Stimulated activated CD8-positive, alpha-beta memory T cell treated with anti-CD3 and anti-CD28 coated beads, Interleukin-7, amount 100 ng/mL, for 1 hour (primary cell): ENCODE measurements at places on chromosomes 7 and 10.

GRCh38 chr10:66746246-66746645, 179.6 kb upstream of the LRRTM3 start:
- no peak for DNase-seq

- no peak for DNase-seq
Observed at GRCh38 chr7:101650579-101651081, 21.5 kb upstream of the MYL10 start.

GRCh38 chr7:107994421-107995030, 8.4 kb downstream of the LAMB1 start:
- DNase-seq, result no peak

- no peak for DNase-seq
Observed at GRCh38 chr10:4656576-4657194, 169.3 kb upstream of the AKR1E2 start.

- DNase-seq, result peak; percentile 99
Observed at GRCh38 chr10:22003177-22003963, at the start of gene DNAJC1. TSS of gene DNAJC1 (minus strand) at chr10:22003730. CDS start at chr10:22003434, 296 bp downstream.

DNA sequence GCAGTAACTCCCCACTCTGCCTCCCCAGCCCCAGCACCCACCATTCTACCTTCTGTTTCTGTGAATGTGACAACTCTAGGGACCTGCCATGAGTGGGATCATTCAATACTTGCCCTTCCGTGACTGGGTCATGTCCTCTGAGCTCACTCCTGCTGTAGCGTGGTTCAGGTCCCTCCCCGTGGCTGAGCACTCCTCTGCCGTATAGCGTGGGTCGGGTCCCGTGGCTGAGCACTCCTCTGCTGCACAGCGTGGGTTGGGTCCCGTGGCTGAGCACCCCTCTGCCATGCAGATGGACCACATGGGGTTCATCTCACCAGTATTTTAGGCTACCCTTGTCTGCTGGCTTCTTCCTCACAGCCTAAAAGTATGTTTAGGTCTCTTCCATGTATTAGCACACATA, 43.0 kb downstream of the INSIG1 start:
- DNase-seq, result no peak

- no peak for DNase-seq
Observed at GRCh38 chr7:65731562-65732035, 141.3 kb upstream of the VKORC1L1 start.

GRCh38 chr10:69866246-69866687, 64.6 kb downstream of the COL13A1 start:
- no peak for DNase-seq

DNA sequence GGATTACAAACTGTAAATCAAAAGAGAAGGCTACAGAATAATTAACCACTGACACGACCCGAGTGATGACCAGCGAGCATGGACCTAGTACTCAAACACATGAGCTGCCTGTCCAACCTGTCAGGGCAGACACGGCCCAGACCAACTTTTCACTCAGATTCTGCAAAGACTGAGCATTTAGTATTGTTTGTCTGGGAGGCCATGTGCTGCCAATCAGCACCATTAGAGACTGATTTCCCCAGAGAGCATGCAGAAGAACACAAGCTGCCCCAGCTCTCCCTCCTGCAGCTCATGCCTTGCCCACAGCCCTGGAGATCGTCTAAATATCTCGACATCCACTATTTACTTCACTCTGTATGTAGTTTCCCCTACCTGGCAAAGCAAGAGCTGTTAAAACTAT, 172.6 kb upstream of the INHBA start:
- DNase-seq, result no peak

DNA sequence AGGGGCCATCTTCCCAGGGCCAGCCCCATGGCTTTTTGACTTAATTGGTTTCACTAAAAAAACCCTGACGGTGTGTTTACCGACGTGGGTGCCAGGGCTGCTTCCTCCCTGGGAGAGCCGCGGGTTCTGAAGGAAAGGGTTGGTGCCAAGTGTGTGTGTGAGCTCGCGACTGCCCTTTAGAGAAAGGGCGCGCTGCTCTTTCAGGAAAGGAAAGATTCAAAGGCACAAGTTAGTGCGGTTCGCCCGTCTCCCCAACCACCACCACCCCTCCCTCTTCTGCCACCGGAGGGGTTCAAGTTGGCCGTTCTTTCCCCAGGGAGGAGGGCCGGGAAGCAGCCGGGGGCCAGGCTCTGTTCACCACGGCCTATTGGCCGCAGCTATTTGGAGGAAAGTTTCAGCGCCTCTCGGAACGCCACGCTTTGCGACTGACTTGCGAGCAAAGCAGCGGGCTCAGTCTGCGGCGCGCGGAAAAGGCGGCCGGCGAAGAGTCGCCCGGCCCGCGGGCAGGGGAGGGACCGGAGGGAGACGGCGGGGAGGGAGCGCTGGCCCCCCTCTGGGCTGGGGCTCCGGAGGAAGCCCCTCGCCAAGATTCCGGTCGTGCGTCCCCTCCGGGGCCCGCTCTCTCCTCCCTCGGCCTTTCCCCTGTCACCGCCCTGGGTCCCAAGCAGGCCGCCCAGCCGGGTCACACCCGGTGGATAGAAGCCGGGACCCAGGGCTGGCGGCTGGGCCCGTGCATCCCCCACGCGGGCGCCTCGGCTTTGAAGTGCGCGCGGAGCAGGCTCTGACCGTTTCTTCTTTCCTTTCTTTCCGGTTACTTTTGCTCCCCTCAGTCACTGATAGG, 165.9 kb upstream of the PPP1R3A start:
- DNase-seq, result no peak

DNA sequence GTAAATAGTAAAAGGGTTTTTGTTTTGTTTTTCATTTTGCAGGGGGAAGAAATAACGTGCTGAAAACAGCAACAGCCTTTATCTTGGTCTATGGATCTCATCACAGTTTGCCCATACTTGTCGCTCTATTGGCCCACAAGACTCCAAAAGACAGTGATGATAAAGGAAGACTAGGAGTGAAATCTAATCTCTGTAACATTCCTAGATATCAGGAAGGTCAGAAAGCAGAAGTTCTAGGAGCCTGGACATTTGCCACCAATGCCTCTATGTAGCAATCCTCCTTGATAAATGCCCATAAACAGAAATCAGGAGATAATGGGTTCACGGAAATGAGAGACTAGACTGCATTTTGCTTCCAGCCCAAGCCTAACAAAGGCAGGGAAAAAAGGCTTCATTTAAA, 8.9 kb downstream of the CUBN start:
- DNase-seq, result no peak

DNA sequence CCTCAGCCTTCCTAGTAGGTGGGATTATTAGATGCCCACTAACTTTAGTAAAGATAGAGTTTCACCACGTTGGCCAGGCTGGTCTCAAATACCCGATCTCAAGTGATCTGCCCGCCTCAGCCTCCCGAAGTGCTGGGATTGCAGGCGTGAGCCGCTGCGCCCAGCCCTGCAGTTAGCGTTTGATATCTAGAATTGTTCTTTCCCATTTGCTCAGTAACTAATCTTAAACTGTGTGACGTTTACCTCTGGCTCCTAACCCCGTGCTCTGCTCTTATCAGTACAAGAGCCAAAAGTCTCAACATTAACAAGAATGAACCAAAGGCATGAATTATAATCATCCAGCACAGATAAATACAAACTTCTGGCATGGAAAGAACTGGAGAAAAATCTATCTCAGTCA, 47.4 kb downstream of the IGF2BP3 start:
- no peak for DNase-seq

GRCh38 chr7:36037121-36037662, 115.9 kb upstream of the EEPD1 start:
- DNase-seq, result no peak

DNA sequence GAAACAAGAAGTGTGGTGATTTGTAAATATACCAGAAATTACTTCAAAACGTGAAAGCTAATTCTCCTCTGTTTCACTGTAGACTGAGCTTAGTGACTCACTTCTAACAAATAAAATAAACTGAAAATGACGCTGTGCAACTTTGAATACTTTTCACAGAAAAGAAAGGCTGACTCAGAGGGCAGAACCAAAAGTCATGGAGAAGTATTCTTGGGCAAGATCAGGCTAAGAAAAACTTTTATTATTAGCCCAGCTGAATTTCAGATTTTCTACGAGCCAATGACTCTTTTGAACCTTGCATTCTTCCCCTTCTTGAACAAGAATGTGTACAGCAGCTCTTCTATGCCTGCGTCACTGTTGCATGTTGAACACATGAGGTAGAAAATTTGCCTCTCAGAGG, 527.3 kb upstream of the GHITM start:
- DNase-seq, result no peak

- no peak for DNase-seq
Observed at GRCh38 chr7:94556028-94556427, 46.4 kb downstream of the CASD1 start.

DNA sequence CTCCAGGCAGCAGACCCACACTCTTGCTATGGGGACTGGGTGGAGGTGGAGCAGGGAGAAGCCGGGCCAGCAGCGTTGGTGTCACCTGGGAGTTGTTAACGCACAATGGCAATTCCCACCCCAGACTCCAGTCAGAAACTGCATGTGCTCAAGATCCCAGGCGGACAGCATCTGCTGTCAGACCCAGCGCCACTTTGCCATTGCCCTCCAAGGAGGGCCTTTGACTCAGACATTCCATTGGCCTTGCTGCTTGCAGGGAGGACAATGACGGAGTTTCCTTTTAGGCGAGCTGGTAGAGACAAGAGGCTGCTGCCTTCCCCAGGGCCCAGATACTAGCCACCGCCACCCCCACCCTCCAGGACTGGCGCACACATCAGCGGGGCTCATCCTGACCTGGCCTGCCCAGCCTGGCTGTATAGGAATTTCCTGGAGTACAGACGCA, 34.5 kb downstream of the ZNF775 start:
- no peak for DNase-seq

DNA sequence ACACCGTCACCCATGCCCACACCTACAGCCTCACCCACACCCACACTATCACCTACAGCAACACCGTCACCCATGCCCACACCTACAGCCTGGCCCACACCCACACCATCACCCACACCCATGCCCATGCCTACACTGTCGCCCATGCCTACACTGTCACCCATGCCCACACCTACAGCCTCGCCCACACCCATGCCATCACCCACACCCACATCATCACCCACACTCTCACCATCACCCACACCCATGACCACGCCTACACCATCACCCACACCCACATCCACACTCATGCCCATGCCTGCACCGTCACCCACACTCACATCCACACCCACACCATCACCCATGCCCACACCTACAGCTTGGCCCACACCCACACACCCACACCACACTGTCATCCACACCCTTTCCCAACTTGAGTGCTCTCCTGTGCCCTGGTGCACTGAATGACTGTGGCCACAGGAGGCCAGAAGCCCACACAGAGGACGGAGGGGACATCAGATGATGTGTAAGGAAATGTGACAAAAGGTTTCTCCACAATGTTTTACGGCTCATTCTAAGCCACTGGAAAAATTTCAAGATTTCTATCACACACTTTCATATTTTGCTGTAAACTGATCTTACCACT, 153.3 kb downstream of the WDR37 start:
- DNase-seq, result no peak

GRCh38 chr10:90051474-90051873, 350.1 kb downstream of the KIF20B start:
- DNase-seq, result no peak

DNA sequence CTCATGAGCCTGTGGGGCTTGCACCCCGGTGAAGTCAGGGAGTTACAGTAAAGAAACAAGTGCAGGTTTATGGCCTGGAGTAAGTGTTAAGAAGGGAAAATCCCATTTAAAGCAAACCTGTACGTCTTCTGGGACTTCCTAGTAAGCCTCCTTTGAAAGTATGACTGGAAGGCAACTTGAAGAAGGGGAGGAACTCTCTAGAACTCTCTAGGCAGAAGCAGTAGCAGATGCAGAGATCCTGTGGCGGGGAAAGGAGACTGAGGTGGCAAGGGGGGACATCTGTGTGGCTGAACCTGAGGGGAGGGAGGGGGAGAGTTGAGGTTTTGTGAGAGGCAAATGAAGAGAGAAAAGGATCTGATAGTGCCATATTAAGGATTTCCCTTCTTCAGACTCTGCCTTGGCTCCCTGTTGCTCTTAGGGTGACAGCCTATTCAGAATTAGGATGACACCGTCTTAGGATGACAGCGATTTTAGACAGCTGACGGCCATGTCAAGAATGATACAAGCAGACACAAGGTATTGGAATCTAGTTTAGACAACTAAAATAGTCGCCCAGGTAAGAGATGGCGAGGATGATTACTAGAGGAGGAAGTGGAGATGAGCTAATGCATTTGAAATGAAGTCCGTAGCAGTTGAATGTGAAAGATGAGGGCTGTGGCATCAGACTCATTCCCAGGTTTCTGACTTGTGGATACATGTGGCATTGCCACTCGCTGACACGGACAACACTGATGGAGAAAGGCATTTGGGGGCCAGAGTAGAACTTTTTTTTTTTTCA, 29.0 kb downstream of the CUL1 start:
- DNase-seq, result no peak

GRCh38 chr7:128909625-128910568, 612 bp downstream of the KCP start:
- no peak for DNase-seq

GRCh38 chr10:59719374-59719773, 9.7 kb upstream of the SLC16A9 start:
- DNase-seq, result no peak

GRCh38 chr7:79465551-79465950, 12.1 kb upstream of the MAGI2 start:
- DNase-seq, result no peak

DNA sequence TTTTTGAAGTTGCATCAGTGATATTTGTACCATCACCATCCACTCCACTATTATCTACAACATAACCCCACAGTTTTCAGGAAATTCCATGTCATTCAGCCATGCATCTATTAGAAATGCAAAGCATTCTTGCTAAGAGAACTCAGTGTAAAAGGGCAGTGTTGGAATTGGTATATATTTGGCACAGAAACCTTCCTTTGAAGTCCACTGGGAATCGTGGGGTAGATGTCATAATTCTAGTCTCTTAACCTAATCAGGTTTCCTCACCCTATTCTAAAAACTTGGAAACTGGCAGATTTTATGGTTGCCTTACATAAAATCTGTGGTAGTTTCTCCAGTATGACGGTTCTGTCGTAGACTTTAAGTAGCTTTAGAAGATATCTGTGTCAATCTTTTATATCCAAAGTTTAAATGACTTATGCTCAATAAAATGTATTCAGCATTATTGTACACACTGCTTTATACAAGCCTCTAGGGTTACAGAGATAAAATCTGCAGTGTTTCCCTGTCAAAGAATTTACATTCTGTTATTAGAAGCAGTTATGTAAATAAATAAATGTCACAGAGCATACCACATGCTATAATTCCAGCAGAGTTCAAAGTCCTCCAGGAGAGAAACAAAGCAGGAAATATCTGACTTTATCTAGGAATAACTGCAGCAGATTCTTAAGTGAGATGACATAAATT, 704.4 kb upstream of the CELF2 start:
- DNase-seq, result no peak

GRCh38 chr10:17479822-17480221, 25.4 kb upstream of the ST8SIA6 start:
- DNase-seq, result no peak
